Left ventricle myocardium inferior (tissue), 1 donor: ENCODE measurements at places on chromosomes 11 and 22.

DNA sequence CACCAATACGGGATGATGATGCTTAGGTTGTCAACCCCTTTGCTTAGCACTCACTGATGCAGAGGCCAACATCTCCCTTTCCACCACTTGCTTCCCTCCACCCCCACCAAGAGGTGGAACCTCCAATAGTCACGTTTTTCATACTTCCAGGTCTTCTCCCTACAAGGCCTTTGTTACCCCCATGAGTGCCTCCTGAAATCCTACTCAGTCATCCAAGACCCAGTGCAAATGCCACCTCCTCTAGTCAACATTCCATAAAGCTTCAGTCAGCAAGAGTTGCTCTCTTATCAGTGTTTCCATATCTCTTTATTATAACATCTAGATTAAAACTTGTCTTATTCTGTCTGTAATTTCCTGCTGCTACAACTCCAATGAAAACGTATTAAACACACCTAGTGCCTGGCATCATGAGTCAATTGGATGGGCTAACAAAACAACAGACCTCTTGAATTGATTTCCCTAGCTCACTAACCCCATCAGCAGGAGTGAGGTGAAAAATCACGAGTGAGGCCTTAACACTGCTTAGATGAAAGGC, 370.7 kb upstream of the CCDC90B start:
- no peak for DNase-seq

- DNase-seq: no peak
Observed at GRCh38 chr11:126485021-126485792, 129.7 kb downstream of the ST3GAL4 start.

DNA sequence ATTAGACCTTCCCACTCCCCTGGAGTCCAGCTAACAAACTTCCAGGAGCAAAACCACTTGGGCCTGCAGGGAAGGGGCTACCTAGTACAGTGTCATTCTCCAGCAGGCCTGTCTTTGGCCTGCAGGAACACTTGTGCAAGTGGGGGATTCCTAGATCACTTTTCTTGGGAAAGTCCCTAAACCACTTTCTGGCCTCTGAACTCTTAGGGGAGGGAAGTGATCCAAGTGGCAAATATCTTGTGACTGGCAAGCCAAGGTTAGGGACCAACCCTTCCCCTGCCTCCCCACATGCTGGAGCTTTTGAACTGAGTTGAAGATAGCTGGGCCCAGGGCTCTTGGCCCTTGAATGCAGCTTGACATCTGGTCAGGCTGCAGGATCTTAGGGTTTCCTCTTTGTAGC, 17.2 kb downstream of the PPFIBP2 start:
- no peak for DNase-seq

DNA sequence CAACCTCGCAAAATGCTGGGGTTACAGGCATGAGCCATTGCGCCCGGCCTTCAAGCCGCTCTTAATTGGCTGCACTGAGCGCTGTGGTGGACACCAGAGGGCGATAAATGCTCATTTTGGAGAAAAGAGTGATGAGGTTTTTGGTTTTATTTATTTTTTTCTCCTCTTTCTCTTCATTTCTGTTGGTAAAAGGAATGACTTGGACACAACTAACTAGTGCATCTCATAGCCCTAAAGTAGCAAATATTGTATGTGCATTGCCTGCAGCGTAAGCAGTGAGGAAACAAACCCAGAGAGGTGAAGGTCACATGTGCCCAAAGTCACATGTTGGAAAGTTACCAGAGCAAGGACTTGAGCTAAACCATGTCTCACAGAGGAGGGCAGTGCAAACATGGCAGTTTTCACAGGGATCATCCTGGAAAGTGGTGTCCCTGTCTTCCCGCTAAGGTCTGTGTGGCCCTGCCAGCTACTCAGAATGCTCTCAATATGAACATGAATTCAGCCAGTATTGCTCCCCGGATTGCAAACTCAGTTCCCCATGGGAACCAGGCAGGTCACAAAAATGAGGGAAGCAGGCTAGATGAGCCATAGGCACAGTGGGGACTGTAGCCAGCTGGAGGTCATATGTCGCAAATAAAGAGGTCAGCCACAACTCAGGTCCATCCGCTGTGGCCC, 8.6 kb upstream of the CD82 start:
- peak; percentile 62 for DNase-seq

DNA sequence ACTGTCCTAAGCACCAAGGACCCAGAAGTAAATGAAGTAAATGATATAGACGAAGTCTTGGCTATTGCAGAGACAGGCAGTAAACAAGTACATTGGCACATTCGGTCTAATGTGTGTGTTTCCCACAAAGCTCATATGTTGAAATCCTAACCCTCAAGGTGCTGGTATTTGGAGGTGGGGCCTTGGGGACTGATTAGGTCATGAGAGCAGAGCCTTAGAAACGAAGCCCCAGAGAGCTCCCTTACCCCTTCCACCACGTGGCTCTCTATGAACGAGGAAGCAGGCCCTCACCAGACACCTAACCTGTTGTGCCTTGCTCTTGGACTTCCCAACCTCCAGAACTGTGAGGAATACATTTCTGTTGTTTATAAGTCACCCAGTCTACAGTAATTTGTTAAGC, 14.9 kb downstream of the CLMP start:
- DNase-seq: no peak

GRCh38 chr11:70716216-70716615, 317.9 kb downstream of the CTTN start:
- no peak for DNase-seq

GRCh38 chr11:117428856-117429229, 101.2 kb downstream of the CEP164 start:
- DNase-seq: no peak

DNA sequence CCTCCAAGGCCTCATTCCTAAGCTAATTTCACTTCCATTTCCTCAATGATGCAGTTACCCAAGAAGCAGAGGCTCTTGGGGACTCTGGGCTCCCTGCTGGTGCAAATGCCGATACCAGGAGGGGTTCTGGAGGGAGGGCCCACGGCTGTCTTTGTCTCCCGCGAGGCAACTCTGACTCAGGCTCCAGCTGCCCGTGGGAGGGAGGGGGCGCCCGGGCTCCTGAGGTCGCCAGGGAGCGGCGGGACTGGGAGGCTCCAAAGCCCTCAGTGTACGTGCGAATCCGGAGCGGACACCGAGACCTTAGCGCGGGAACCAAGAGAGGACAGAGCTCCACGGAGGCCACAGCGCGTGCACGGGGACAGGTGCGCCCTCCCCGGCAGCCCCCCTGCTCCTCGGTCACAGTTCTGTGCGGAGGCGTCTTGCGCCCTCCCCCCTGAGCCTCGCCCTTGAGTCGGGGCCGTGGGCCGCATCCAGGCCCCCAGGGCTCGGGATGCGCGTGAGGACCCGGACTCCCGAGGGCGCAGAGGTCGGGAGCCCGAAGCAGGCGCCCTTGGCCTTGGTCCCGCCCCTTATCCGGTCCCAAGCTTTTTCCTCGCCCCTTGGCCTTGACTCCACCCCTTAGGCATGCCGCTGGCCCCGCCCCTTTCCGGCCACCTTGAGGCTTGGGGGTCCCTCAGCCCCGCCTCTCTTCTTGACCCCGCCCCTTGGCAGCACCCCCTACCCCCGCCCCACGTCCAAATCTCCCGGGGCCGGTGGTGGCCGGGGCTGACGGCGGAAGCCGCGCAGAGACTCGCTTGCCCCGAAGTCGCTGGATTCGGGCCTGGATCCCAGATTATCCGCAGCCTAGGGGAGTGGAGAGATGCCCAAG, 4.7 kb upstream of the SHISA8 start:
- DNase-seq: peak; percentile 70

GRCh38 chr11:26608507-26609146, 36.6 kb upstream of the MUC15 start:
- no peak for DNase-seq

DNA sequence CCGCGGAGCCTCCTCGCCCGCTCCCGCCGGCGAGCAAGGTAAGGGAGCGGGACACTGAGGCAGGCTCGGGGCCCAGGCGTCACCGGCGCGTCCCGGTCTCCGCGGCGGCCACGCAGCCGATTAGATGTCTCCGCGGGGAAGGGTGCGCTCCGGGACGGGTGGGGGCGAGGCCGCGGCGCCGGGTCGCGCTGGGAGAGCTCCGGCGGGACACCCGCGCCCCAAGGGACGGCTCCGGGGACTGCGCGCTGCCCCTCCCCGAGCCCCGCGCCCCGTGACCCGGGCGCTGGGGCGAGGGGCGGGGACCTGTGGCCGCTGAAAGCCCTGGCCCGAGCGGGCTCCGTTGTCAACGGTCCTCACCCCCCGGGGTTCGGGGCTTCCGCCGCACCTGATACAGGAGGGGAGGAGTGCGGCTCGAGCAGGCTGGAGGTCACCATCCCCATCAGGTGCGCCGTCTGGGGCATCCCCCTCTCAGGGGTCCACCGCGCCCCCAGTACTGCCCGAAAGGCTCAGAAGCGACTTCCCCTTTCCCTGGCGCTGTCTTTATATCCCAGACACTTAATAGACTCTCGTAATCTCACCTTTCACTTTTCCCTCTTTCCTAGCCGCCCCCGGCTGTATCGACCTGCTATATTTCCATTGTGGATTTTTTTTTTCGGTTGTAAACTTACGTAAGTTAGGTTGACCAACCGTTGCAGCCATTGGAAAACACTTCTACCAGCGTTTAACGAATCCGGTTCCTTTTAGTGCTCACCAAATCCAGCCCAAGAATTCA, 573 bp downstream of the PPFIA1 start:
- DNase-seq: peak; percentile 28

GRCh38 chr11:118046051-118046963, 30.6 kb upstream of the TMPRSS4 start:
- no peak for DNase-seq

GRCh38 chr11:12180257-12181205, 70.1 kb downstream of the MICAL2 start:
- DNase-seq: no peak

DNA sequence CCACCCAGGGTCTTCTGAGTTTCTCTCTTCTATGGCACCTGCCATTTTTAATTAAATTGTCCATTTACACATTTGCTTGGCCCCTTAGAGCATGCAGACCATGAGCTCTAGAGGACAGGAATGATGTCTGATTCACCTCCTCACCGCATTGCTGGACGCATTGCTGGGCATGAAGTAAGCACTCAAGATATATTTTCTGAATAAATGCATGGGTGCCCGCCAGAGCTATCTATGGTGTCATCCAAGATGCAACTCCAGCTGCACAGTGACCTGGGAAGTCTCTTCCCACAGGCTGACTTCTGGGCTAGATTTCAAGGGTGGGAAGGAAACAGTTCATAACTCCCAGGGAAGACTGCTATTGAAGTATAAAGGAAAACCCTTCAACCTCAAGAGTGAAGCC, 66.6 kb upstream of the ASPHD2 start:
- DNase-seq: no peak

- no peak for DNase-seq
Observed at GRCh38 chr22:27531782-27532530, 269.6 kb downstream of the MN1 start.

DNA sequence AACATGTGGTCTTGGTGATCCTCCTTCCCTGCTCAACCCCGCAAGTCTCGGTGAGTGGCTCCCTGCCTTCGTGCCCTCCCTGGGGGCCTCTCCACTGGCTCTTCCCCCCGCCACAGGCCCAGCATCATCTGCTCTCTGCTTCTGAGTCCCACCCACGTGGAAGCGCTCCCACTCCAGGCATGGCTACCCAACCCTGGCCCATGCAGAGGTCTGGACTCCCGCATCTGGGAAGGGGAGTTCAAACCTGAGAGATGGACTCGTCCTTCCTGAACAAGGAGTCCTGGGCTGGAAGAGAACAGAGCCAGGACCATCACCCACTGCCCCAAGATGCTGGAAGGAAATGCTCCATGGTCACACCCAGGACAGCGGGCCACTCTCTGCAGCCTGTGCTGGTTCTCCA, 90.8 kb downstream of the DHCR7 start:
- no peak for DNase-seq

DNA sequence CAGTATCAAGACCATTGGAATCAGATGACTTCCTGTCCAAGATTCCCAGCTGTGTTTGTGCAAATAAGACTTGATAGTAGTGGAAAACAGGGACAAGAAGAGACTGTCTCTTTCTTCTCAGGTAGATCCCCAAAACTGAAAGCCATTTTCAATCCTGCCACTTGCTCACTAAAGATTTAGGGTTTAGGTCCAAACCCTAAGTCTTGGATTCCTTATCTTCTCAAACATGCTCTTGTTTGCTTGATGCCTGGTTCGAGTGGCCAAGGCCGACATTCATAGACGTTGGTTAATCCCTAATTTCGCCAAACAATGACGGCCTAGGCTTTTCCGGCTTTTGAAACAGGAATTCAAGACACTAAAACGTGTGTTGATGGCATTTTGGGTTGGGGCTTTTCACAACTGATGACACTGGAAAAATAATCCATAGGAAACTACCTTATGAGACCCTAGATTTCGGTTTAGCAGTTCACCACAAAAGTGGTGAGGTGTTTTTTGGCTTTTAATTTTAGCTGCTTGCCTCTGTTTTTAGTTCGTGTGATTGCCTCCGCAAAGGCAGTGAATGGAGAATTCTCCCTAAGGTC, 1.0 kb upstream of the GTPBP1 start:
- no peak for DNase-seq

DNA sequence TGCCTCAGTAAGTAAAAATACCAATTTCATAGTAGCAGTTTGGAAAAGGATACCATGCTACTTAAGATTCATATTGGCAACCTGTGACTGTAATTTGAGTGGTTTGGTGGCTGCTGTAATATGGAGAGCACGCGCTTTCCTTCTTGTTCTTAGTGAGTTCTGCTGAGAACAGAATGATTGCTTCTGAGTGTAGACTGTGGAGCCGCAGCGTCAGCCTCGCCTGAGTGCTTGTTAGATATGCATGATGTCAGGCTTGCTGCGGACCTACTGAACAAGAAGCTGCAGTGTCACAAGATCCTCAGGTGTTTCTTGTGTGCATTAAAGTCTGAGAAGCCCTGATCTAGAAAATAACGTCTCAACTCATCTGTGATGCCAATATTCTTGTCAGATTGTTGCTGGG, 143.2 kb downstream of the ARHGAP42 start:
- no peak for DNase-seq

DNA sequence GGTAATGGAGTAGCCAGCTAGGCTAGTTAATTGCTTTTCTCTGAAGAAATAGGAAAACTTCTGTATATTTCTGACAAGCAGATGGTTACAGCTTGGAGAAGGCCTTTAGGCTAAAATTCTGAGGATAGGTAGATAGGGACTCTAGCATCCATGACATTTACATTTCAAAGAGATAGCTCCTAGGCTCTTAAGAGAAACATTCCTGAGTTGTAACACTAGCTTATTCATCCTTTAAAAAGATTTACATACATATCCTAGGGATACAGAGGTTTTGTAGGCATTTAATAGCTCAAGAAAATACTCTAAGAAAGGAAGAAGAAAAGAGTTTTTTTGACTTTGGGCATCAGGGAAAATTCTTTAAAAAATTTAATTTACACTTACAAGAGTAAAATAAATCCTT, 130.9 kb upstream of the CCDC179 start:
- no peak for DNase-seq

GRCh38 chr11:503179-503981, 3.7 kb downstream of the RNH1 start:
- DNase-seq: peak; percentile 59
